ENCODE measurements at places on chromosomes 2 and 18.

DNA sequence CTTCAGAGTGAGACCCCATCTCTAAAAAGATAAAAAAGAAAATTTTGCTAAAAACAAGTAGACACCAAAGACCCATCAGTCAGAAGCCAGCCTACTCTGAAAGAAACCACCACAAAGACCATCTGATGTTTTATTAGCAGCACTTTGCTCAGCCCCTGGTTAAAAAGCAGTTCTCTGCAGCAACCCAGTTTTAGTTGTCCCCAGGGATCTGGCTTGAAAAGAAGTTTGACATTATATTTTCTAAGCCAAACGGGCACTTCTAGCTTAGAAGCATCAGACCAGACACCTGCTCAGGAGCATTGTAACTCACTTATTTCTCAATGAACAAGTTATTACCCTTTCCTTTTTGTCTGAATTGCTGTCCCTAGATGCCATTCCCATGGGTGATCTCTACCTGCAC lies 164.2 kb upstream of the ETAA1 start:
- no peak for DNase-seq

DNA sequence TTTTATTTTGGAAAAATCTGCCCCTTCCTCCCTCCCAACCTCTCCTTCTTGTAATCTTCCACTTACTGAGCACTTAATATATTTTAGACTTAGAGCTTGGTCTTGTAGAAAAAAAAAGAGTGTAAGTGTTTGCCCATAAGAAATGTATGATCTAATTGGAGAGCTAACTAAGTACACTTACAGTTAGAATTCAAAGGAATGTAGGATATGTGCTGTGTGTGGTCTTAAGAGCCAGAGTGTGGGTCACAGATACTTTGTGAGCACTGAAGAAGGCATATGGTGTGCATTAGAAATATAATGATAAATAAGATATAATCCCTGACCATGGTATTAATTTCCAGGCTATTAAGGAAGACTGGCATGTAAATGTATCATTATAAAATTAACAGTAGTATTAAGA lies 91.8 kb upstream of the ZNF521 start:
- DNase-seq: no peak

- peak; percentile 53 for DNase-seq
Observed at GRCh38 chr2:147464737-147465357, 380.0 kb upstream of the ACVR2A start.

DNA sequence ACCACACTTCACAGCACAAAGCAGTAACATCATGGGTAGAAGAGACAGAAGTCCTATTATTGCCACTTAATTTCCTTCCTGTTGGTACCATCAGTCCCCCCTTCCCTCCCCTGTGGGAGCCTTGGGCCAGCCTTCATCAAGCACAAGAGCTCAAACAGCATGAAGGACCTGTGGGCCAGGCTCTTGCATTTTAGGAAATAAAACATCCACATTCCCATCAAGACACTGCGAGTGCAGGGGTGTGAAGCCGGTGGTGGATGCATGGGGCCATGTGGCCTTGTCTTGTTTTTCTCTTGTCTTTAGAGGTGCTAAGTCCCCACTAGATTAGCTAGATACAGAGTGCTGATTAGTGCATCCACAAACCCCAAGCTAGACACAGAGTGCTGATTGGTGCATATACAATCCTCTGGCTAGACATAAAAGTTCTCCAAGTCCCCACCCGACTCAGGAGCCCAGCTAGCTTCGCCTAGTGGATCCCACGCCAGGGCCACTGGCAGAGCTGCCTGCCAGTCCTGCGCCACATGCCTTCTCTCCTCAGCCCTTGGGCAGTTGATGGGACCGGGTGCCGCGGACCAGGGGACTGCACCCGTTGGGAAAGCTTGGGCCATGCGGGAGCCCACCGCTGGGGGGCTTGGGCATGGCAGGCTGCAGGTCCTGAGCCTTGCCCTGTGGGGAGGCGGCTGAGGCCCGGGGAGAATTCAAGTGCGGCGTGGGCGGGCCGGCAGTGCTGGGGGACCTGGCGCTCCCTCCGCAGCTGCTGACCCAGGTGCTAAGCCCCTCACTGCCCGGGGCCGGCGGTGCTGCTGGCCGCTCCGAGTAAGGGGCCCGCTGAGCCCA lies 14.7 kb upstream of the PXDN start:
- no peak for DNase-seq

All from SW480 (cell line).